ENCODE measurements at places on chromosomes 16 and 17.

- DNase-seq, result no peak
Observed at GRCh38 chr17:82668631-82669099, 20.4 kb upstream of the WDR45B start.

DNA sequence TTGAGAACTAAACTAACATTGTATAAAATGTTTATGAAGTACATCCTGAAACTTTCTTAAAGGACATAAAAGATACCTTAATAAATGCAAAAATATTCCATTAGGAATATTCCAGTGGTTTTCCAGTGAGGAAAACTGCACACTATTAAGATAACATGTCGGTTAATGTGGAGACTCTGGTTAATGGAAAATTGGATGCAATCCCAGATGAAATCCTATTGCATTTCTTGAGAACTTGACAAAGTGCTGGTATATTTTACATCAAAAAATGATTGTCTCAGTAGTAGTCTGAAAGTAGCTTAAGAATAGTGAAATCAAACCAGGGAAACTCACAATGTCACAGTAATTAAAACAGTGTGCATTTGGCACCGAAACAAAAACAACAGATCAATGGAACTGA, 202.5 kb upstream of the MON1B start:
- no peak for DNase-seq

GRCh38 chr17:14704121-14704520, 403.2 kb downstream of the HS3ST3B1 start:
- no peak for DNase-seq

DNA sequence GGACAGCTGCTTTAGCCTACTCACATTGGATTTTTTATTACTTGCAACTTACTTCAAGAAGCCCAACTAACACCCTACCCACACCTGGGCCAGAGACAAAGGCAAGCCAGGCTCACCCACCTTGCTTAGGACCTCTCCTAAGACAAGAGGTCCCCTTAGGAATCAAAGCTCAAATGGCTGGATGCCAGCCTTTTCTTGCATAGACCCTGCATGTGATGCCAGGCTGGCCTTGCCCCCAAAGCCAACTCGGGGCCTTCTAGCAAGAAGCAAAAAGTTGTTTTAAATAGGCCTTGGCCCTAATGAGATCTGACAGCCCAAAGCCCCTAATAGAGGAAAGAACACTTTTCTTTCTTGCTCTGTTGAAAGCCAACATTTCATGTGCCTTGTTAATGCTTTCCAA, 20.7 kb downstream of the GPRC5B start:
- DNase-seq, result no peak

DNA sequence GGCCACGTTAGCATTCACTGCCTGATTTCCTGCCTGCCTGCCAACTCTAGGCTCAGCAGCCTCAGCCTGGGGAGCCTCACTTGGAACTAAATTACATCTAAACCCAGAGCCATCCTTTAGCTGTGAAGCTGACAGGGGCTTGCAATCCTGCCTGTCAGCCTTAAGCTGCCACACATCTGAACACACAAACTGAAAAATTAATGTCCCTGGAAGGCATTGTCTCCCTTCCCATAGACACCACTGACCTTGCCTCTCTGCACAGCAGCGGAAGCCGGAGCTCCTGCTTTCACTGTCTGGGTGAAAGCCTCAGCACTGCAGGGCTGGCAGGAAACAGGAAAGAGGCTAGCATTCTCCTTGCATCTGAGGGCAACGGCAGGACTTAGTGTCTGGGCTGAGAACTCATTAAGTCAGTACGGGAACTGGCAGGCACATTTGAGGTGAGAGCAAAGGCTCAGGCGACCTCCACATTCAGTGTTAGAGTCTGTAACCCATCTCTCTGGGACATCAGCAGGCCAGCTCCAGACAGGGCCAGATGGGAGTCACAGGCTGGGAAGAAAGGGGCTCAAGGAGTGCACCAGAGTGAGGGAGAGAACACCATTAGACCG, 452.4 kb upstream of the C16orf82 start:
- DNase-seq, result no peak

DNA sequence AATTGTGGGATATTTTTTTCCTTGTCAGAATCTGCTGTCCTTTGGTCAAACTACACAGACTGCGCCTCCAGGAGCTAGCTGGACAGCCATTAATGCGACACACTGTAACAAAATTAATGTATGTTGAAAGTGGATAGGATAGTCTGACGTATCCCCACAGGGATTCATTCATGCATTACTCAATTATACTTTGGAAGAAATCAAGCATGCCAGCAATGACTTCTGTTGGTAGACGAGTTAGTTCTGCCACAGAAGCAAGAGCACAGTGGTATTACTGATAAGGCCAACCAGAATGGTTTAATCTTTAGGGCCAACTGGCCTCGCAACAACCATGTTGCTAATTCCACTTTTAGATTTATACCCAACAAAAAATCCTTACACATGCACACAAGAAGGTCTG, 106.4 kb upstream of the TOB1 start:
- DNase-seq, result no peak

DNA sequence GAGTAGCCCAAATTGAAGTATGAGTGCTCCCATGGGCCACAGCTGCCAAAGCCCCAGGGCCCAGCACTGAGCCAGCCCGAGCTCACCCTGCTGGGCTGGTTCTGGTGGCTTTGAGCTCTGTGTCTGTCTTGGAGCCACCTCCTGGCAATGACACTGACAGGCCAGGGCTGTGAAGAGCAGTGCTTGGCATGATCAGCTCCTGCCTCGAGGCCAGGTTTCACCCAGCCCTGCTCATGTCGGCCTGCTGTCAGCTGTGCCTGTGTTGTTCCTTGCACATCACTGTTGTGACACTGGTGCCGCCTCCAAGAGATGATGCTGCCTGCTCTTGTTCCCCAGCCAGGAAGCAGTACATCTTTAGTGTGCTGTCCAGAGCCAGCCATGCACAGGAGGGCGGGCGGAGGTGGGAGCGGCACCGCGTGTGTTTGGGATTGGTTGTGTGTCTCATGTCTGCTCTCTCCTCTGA, 26.0 kb downstream of the PLD6 start:
- DNase-seq, result no peak

DNA sequence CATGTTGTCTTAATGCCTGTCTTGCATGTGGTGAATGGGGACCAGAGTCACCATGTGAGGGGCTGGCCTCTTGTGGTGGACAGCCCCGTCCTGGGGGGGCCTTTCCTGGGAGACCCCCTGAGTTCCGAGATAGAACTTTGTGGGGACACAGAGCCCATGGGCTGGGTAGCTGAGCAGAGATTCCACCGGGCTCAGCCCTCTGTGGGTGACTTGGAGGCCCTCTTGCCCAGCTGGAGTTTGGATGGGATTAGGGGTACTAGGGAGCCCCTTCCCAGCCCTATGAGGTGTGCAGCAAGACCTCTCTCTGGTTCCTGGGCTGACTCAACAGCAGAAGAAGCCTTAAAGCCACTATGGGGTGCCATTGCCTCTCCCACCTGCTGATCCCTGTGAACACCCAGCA, 38.1 kb downstream of the MRC2 start:
- DNase-seq, result no peak

GRCh38 chr17:49862781-49863331, 15.0 kb upstream of the TAC4 start:
- no peak for DNase-seq

DNA sequence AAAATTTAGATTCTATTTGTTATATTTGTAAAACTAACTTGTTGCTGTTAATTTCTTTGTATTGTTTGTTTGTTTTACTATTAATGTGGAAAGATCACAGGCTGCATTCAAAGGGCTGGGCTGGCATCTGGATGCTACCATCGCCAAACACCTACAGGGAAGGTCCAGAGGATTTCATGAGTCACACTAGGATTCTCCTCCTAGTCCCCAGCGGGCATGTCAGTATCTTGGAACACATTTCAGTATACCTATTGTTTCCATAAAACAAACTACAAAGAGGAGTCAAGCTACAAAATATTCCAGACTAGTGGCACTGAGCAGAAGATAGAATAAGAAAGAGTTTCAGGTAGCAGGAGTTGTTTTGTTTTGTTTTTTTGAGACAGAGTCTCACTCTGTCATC, 55.3 kb downstream of the NOG start:
- DNase-seq, result no peak

GRCh38 chr16:73546341-73546845, 498.5 kb upstream of the ZFHX3 start:
- no peak for DNase-seq

GRCh38 chr17:3802461-3803307, 1.7 kb upstream of the ITGAE start:
- no peak for DNase-seq

- DNase-seq, result no peak
Observed at GRCh38 chr16:47260503-47260902, 116.8 kb upstream of the NETO2 start.

DNA sequence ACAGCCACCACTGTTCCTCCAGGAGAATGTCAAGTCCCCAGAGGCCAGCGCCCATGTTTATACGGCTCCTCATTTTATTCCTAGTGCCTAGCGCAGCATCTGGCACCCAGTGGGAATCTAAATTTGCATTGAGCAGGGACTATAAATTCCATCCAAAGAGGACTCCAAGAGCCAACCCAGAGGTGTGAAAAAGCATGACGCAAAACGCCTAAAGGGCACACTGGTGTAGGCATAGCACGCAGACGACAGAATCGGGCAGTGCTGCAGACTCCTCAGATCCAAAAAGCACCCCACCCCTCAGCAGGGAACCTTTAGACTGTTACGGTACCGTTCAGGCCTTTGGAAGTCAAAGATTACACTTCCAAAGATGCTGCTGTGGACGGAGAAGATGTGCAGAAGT, 19.5 kb downstream of the TEKT5 start:
- DNase-seq, result no peak

GRCh38 chr17:3529817-3530741, 27.5 kb downstream of the TRPV3 start:
- no peak for DNase-seq

DNA sequence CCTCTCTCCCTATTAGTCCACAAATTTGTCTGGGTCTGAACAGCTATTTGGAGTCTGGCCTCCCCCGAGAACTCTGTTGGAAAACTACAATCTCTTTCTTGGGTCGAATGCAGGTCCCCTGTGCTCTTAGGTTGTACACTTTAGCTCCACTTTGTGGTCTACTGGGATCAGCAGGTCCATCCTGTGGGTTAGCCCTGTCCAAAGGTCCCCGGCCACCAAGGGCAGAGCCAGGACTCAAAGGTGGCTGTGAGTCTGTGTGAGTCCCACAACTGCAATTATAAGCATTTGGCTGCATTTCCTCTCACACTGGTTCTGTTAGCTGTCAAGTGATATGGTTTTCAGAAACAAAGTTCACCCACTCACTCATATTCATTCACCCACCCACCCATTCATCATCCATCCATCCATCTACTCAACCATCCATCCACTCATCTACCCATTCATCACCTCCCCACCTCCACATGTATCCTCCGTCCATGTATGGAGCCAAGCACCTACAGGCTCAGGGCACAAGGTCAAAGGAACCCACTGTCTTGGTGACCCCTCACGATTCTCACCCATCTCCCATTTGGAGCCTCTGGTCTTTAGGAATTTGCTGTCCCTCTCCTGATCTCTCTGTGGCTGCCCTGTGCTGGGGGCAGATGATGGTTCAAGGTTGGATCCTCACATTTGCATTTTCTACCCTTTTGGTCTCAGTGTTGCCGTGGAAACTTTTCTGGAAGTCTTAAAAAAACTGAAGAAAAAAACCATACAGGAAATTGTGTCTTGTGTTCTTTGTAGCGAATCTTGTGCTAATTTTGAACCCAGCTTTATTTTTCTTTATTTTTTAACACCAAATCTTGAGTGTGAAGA, 45.8 kb downstream of the IRF8 start:
- no peak for DNase-seq

GRCh38 chr17:39706921-39707337, 7.1 kb downstream of the ERBB2 start:
- DNase-seq, result no peak

- DNase-seq, result no peak
Observed at GRCh38 chr16:78579020-78579419, 479.6 kb downstream of the WWOX start.

DNA sequence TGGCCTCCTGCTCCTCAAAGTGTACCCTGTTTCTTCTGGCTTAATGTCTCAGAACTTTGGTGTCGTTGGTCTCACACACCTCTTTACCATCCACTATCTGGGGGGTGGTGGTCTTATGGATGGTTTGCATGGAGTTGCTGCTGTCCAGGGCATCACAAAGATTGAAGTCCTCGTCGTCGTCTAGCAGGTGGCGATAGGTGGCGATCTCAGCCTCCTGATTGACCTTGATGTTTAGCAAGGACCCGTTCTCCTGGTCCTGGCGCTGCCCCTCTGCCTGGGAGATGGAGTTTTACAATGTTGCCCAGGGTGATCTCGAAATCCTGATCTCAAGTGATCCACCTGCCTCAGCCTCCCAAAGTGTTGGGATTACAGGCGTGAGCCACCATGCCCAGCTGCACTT, 31.1 kb upstream of the HELZ start:
- no peak for DNase-seq

GRCh38 chr16:86037999-86038925, 139.3 kb downstream of the IRF8 start:
- DNase-seq, result no peak

- no peak for DNase-seq
Observed at GRCh38 chr17:50911890-50912289, 45.7 kb upstream of the TOB1 start.

DNA sequence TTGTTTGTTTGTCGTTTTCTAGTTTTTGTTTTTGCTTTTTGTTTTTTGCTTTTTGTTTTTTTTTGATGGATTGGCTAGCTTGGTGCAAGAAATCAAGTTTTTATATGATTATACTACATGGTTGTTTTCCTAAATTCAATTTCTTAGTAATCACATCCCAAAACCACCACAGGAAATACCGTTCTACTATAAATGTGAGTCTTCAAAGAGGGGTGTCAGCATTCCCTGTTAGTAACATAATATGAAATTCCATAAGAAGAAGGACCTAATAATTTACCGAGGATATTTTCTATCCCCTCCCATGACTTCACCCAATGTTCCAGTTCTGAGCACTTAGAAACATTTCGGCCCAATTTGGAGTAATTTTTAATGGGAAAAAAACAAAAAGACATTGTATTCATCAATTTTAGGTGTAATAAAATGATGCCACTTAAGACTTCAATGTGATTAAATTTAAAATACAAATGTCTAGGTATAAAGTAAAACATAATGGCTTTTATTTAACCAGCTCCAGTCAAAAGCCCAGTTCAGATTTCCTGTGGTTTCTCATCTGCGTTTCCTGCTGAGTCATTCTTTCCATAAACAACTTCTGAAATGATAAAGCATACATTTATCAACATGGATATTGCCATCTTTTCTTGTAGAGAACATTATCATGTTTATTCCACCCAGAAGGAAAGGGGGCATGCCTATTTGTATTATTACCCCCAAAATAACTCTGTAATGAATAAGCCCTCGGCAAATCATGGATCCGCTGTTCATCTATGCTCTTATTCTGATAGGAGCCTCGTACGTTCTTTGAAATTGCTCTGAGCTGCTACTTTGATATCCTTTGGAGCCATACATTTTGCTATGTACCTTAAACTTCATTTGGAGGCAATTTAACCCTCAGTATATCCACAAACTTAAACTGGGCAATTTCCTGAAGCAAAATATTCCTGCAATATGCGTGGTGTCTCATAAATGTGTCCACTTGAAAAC, 28.1 kb downstream of the HSBP1 start:
- no peak for DNase-seq

- no peak for DNase-seq
Observed at GRCh38 chr17:82894389-82894788, 54.6 kb upstream of the ZNF750 start.

GRCh38 chr17:79548116-79548515, 62.7 kb downstream of the RBFOX3 start:
- DNase-seq, result no peak
